C1 segment of cervical spinal cord (tissue), 14 donors: ENCODE measurements at places on chromosomes 3 and 15.

GRCh38 chr3:10515884-10516495 lies 10.6 kb upstream of the ATP2B2 start:
- DNase-seq, result no peak

GRCh38 chr3:47522082-47522987 lies 8.8 kb upstream of the ELP6 start:
- DNase-seq, result peak; percentile 50

DNA sequence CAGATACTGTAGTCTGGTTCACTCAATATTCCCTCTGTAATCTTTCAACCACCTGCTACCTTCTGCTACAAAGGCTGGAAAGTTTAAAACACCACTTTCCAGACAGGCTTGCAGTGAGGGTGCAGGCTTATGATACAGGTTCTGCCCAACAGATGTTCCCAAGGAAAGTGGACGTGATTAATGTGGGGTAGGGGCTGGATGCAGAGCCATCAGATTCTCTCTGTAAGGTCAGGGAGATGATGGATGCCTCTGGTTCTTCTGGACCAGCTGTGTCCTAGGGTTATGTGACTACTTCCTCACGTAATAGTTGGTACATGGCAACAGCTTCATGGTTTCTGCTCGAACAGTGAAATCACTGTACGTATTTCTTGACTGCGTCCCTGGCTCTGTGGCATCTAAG lies 11.1 kb downstream of the GPR176 start:
- DNase-seq, result no peak

DNA sequence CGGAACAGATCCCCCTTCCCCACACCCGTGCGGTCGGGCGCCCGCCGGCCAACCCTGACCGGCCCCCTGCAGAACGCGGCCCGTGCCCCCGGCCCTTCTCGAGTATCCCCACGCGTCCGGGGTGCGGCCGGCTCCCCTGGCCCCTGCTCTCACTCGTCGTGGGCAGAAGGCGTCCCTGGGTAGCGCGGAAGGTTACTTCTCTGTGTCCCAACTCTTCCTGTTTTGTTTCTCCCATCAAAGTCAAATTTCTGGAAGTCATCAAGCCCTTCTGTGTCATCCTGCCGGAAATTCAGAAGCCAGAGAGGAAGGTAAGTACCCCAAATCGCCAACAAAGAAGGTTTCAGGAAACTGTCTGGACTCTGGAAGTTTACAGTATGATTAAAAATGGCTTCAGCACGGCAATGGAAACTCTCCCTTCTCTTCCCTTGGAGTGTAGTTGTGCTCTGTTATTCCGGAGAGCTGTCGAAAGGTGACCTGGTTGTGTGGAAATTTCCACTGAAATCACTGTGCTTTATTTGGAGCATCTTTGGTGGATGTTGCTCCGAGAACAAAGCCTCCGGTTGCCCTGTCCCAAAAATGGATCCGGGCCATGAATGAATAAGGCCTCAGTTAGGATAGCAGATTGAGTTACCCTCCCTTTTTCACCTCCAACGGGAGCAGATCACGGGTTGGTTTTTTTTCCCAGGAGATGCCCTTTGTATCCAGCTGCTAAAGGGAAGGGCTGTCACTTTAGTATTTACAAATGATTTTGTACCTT lies 536 bp downstream of the SEC61A1 start:
- DNase-seq, result no peak

- no peak for DNase-seq
These were observed 11.0 kb upstream of the ZNF662 start for GRCh38 chr3:42894698-42895579.

- DNase-seq, result no peak
These were observed 38.9 kb downstream of the LDHAL6B start for GRCh38 chr15:59245559-59245958.
